ENCODE measurements at places on chromosomes 13 and 19. TPM values are rescaled to one million over a fixed set of nuclear protein-coding genes. Genes with fewer than 3 reads are reported as not detected.
A peak's percentile ranks its signal among the peaks of the same experiment; 100 is the strongest.

ERCC1 gene
- 53.7 TPM for total RNA-seq

PRKD2 gene
- 25.2 TPM for total RNA-seq

TEX101 gene
- not detected for total RNA-seq

DMKN gene
- total RNA-seq, result 106 TPM

IQCN gene
- total RNA-seq, result 32.3 TPM

OLFM4 gene
- 0.20 TPM for total RNA-seq

ZNF563 gene
- 21.0 TPM for total RNA-seq

GRCh38 chr13:53642306-53642705 is 613.7 kb downstream of the OLFM4 start:
- H3K4me1 ChIP-seq, result no peaks in the 10 kb centered on the region
- no peaks in the 10 kb centered on the region for H3K27me3 ChIP-seq
- H3K27ac ChIP-seq, result no peak overlapping the region
- H3K36me3 ChIP-seq, result no peaks in the 10 kb centered on the region

GRCh38 chr13:59721926-59722910 is 441.5 kb downstream of the DIAPH3 start:
- H3K27me3 ChIP-seq, result no peaks in the 10 kb centered on the region
- DNase-seq, result no peak
- H3K4me3 ChIP-seq, result no peak overlapping the region
- H3K27ac ChIP-seq, result no peak overlapping the region
- H3K36me3 ChIP-seq, result no peaks in the 10 kb centered on the region

- no peak overlapping the region for H3K27ac ChIP-seq
- no peaks in the 10 kb centered on the region for H3K27me3 ChIP-seq
- H3K4me3 ChIP-seq, result no peak overlapping the region
- H3K36me3 ChIP-seq, result peaks cover 49% of the 10 kb centered on the region
Measured at GRCh38 chr19:58434217-58434616, 5.7 kb downstream of the ZNF132 start.

DNA sequence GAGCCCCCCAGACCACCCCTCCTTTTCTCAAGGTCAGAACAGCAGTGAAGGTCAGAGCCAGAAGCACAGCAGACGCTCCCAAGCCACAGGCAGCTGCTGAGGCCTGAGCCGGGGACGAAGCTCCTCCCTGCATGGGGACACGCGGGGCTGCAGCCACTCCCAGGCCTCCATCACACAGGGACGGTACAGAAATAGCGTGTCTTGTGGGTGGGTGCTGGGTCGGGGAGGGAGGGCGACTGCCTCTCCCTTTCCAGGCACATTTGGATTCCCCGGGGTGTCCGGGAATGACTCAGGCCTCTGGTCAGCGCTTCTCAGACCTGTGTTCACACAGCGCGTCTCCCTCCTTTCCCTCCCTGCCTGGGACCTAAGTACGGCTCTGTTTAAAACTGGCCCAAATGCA is 33.2 kb downstream of the RASA3 start:
- no peak overlapping the region for H3K4me3 ChIP-seq
- H3K36me3 ChIP-seq, result no peaks in the 10 kb centered on the region
- no peak overlapping the region for H3K27ac ChIP-seq
- no peaks in the 10 kb centered on the region for H3K27me3 ChIP-seq
- peak; percentile 62 for DNase-seq

- H3K36me3 ChIP-seq, result no peaks in the 10 kb centered on the region
- no peak overlapping the region for H3K27ac ChIP-seq
- no peaks in the 10 kb centered on the region for H3K27me3 ChIP-seq
- H3K4me1 ChIP-seq, result peaks cover 11% of the 10 kb centered on the region
- DNase-seq, result no peak
- H3K4me3 ChIP-seq, result no peak overlapping the region
Measured at GRCh38 chr19:19613506-19613905, 5.0 kb downstream of the PBX4 start.

DNA sequence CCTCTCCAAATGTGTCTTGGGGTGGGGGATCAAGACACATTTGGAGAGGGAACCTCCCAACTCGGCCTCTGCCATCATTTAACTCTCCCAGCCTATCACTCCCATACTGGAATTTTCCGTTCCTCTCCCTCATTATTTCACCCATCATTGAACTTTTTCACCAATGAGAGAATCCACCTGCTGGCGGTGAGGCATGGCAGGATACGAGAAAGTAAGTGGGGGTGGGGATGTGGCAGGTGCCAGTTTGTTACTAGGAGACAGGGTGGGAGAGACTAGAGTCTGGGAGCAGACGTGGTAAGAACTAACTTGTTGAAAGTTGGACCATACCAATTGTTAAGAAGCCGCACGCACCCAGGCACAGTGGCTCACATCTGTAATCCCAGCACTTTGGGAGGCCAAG is 6.9 kb downstream of the GIPR start:
- no peaks in the 10 kb centered on the region for H3K36me3 ChIP-seq
- H3K4me3 ChIP-seq, result no peak overlapping the region
- no peak overlapping the region for H3K27ac ChIP-seq
- H3K27me3 ChIP-seq, result peaks cover 27% of the 10 kb centered on the region

DNA sequence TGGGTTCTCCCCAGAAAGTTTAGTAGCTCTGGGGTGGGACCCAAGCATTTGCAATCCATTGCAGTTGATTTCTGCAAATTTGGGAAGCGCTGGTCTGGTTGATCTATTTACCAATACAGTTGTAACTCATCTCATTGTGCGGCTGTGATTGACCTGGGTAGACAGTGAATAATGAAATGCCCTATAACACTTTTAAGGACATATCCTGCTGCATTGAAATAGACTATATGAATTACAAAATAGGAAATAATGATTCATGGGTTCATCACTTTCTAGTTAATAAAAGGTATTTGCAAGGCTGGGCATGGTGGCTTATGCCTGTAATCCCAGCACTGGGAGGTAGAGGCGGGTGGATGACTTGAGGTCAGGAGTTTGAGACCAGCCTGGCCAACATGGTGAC is 59.0 kb upstream of the FARP1 start:
- no peak overlapping the region for H3K27ac ChIP-seq
- no peaks in the 10 kb centered on the region for H3K4me1 ChIP-seq
- no peak overlapping the region for H3K4me3 ChIP-seq
- no peaks in the 10 kb centered on the region for H3K36me3 ChIP-seq
- DNase-seq, result no peak
- no peaks in the 10 kb centered on the region for H3K27me3 ChIP-seq

DNA sequence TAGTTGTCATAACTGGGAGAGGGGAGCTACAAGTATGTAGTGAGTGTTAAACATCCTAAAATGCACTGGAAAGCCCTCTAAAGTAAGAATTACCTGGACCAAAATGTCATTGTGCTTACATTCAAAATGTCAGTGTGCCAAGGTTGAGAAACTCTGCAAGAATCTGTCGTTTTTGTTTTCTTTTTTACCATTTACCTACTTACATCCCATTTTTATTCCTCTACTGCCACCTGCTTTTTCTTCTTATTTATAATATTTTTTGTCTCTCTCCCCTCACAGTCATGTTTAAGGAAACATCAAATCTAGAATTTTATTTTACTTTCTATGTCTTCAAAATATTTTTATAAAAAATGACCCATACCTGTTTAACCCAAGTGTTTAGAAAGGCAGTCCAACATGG is 226.4 kb downstream of the PCDH17 start:
- H3K4me3 ChIP-seq, result no peak overlapping the region
- H3K4me1 ChIP-seq, result no peaks in the 10 kb centered on the region
- DNase-seq, result no peak
- H3K36me3 ChIP-seq, result no peaks in the 10 kb centered on the region
- no peak overlapping the region for H3K27ac ChIP-seq

DNA sequence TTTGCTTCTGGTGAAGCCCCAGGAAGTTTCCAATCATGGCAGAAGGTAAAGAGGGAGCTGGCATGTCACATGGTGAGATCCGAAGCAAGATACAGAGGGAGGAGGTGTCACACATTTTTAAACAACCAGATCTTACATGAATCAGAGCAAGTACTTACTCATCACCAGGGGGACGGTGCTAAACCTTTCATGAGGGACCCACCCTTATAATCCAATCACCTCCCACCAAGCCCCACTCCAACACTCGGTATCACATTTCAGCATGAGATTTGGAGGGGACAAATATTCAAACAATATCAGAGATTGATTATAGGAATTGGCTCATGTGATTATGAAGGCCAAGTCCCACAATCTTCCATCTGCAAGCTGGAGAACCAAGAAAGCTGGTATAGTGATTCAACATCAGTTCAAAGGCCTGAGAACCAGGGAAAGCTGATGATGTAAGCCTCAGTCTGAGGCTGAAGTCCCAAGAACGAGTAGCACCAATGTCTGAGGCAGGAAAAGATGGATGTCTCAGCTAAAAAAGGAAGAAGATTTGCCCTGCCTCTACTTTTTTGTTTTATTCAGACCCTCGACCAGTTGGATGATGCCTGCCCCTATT is 58.6 kb upstream of the WDFY2 start:
- H3K4me1 ChIP-seq, result peaks cover 6% of the 10 kb centered on the region
- no peaks in the 10 kb centered on the region for H3K27me3 ChIP-seq
- H3K27ac ChIP-seq, result no peak overlapping the region
- no peaks in the 10 kb centered on the region for H3K36me3 ChIP-seq
- H3K4me3 ChIP-seq, result no peak overlapping the region

DNA sequence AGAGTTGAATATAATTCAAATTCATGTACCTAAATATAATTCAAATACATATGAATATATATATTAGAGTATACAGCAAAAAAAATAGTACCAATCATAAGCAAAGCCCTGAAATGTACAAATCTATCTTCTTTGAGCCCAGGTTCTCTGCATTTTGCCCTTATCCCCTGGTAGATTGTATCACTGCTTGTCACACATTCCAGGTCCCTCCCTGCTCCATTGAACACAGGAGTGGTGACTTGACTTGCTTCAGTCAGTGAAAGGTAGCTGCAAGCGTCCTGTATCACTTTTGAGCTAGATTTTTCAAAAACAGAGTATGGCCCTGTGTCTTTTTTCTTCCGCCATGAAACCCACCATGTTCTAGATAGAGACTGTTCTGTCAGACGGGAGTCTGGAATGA is 369.4 kb downstream of the LIG4 start:
- no peaks in the 10 kb centered on the region for H3K4me1 ChIP-seq
- no peaks in the 10 kb centered on the region for H3K27me3 ChIP-seq
- DNase-seq, result no peak
- no peaks in the 10 kb centered on the region for H3K36me3 ChIP-seq

- no peak for DNase-seq
- no peak overlapping the region for H3K27ac ChIP-seq
- H3K4me1 ChIP-seq, result no peaks in the 10 kb centered on the region
- H3K4me3 ChIP-seq, result no peak overlapping the region
- peaks cover 35% of the 10 kb centered on the region for H3K36me3 ChIP-seq
Measured at GRCh38 chr13:45510672-45511071, 45.9 kb downstream of the COG3 start.

- peaks cover 79% of the 10 kb centered on the region for H3K36me3 ChIP-seq
- no peaks in the 10 kb centered on the region for H3K27me3 ChIP-seq
- no peak for DNase-seq
- H3K27ac ChIP-seq, result peak overlapping the region; percentile 99
- no peak overlapping the region for H3K4me3 ChIP-seq
Measured at GRCh38 chr19:40804783-40805242, 5.8 kb downstream of the EGLN2 start.

DNA sequence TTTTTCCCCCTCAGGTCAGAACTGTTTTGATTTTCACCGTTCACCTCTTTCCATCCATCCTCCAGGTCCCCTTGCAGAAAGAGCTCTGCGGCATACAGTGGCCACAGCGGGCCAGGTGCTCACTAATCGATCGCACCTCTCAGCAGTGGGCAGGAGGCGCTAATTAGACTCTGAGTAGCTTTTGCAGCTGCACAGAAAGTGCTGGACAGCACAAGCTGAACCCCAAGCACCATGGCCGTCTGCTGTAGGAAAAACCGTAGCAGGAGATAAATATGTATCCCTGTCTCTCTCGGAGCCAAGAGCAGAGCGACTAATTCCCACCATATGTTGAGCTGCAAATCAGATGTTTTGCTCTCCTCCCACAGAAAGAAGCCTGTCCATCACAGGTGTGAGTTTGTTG is 54.4 kb downstream of the PEX11G start:
- no peaks in the 10 kb centered on the region for H3K27me3 ChIP-seq
- no peaks in the 10 kb centered on the region for H3K36me3 ChIP-seq
- H3K27ac ChIP-seq, result no peak overlapping the region
- DNase-seq, result no peak
- H3K4me3 ChIP-seq, result no peak overlapping the region

DNA sequence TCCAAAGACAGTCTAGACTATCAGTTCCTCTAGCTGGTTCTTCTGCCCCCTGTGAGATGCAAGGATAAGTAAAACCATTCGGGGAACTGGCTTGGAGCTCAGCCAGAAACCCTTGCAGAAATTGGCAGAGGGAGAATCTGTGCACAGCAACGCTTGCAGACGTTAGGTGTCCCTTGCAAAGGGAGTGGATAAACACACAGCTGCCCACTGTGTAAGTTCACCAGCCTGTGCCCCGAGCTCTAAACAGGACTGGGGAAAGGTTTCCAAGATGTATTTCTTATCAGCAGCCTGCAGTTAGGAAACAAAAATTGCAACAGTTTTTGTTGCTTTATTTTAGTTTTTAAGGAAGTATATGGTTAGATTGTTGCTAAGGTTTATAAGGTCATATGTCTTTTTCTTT is 19.0 kb upstream of the ADGRE1 start:
- no peaks in the 10 kb centered on the region for H3K27me3 ChIP-seq
- H3K4me1 ChIP-seq, result no peaks in the 10 kb centered on the region
- no peaks in the 10 kb centered on the region for H3K36me3 ChIP-seq
- H3K4me3 ChIP-seq, result no peak overlapping the region
- no peak for DNase-seq

DNA sequence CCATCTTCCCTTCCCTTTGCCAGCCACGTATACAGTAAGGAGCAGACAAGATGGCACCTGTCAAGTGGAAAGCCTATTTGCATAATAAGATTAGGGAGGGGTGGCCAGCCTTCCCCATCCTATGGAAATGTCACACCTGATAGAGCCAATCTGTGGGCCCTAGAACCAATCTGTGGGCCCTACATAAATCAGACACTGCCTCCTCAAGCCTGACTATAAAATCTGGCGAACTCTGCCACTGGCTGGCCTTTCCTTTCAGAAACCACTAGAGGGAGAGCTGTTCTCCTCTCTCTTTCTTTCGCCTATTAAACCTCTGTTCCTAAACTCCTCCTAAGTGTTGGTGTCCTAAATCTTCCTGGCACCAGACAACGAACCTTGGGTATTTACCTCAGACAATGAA is 231.5 kb upstream of the KLHL1 start:
- no peak overlapping the region for H3K27ac ChIP-seq
- no peak for DNase-seq
- no peaks in the 10 kb centered on the region for H3K36me3 ChIP-seq
- H3K4me3 ChIP-seq, result no peak overlapping the region
- H3K27me3 ChIP-seq, result no peaks in the 10 kb centered on the region

- H3K27ac ChIP-seq, result no peak overlapping the region
- no peak for DNase-seq
- no peak overlapping the region for H3K4me3 ChIP-seq
- no peaks in the 10 kb centered on the region for H3K27me3 ChIP-seq
- H3K36me3 ChIP-seq, result no peaks in the 10 kb centered on the region
Measured at GRCh38 chr13:37230346-37230745, 124.9 kb upstream of the CSNK1A1L start.

GRCh38 chr13:40648841-40649240 is 17.6 kb downstream of the FOXO1 start:
- DNase-seq, result no peak
- no peaks in the 10 kb centered on the region for H3K27me3 ChIP-seq
- H3K4me3 ChIP-seq, result no peak overlapping the region
- H3K36me3 ChIP-seq, result no peaks in the 10 kb centered on the region
- H3K27ac ChIP-seq, result no peak overlapping the region
